ENCODE measurements at places on chromosomes 7 and 10. TPM values are rescaled to one million over a fixed set of nuclear protein-coding genes. Genes with fewer than 3 reads are reported as not detected.

The RBP3 gene
- total RNA-seq: not detected

The MKI67 gene
- total RNA-seq: 0.29 TPM

DNA sequence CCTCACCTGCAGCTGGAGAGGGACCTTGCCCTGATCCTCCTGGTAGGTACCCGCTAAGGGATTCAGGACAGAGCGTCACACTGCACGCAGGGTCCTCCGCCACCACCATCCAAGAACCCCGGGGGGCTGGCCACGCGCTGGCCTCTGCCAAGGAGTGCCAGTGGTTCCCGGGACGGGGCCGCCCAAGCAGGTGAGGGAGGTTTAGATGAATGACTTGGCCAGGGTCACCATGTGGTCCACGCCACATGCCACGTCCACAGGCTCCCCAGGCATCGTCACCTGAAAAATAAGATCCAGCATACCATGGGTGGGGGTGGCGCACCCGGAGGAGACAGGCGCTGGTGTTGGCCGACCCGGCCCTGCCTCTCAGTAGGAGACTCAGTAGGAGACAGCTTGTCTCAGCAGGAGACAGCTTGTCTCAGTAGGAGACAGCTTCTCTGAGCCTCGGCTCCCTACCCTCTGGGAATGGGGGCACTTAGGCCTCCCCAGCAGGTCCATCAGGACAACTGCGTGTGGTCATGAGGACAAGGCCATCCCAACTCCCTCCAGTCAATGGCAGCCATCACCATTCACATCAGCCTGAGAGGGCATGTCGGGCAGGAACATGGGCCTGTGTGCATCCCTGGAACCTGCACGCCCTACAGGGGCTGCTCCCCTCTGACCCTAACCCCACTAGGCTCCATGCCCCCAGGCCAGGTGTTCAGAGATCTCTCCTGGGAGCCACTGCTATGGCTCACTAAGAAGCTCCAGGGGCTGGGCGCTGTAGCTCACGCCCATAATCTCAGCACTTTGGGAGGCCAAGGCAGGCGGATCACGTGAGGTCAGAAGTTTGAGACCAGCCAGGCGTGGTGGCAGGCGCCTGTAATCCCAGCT is 30.5 kb downstream of the RCC1L start:
- H3K27ac ChIP-seq: peak overlapping the region; percentile 82
- no peak overlapping the region for H3K4me3 ChIP-seq
- H3K36me3 ChIP-seq: no peaks in the 10 kb centered on the region
- H3K27me3 ChIP-seq: no peaks in the 10 kb centered on the region
- H3K4me1 ChIP-seq: no peaks in the 10 kb centered on the region
- no peak for DNase-seq

- no peak overlapping the region for H3K4me3 ChIP-seq
- no peak overlapping the region for H3K27ac ChIP-seq
- no peaks in the 10 kb centered on the region for H3K27me3 ChIP-seq
- H3K36me3 ChIP-seq: no peaks in the 10 kb centered on the region
- no peaks in the 10 kb centered on the region for H3K4me1 ChIP-seq
Observed at GRCh38 chr10:51389415-51390321, 309.7 kb downstream of the CSTF2T start.

DNA sequence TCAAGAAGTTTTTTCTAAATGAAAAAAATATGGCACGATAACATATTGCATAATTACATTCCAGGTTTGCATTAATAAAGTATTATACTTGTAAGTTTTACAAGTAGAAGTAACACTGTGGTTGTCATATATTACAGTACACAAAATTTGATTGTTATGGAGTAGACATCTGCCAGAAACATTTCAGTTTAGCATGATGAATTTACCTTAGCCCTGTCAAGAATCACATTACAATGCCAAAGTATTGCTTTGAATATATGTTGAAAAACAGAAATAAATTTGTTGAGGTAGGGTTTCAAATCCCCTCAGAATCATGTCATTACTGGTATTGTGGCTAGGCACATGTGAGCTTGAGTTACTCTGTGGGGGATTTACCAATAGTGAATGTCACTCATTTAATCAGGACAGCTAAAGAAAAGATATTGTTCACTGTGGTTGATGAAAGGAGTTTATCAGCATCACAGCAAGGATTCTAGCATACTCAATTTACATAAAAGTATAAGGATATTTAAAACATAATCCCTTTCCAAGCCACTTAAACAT is 112.1 kb downstream of the MDFIC start:
- H3K4me1 ChIP-seq: no peaks in the 10 kb centered on the region
- H3K4me3 ChIP-seq: no peak overlapping the region
- H3K27me3 ChIP-seq: no peaks in the 10 kb centered on the region
- H3K36me3 ChIP-seq: no peaks in the 10 kb centered on the region
- DNase-seq: no peak

GRCh38 chr7:148719753-148720152 is 21.1 kb downstream of the CUL1 start:
- H3K4me3 ChIP-seq: no peak overlapping the region
- DNase-seq: no peak
- no peak overlapping the region for H3K27ac ChIP-seq

GRCh38 chr10:101576211-101576863 is 11.7 kb downstream of the POLL start:
- no peak overlapping the region for H3K4me3 ChIP-seq
- no peaks in the 10 kb centered on the region for H3K36me3 ChIP-seq
- no peak overlapping the region for H3K27ac ChIP-seq
- H3K4me1 ChIP-seq: no peaks in the 10 kb centered on the region

Data from breast epithelium (tissue), 4 donors.